ENCODE measurements at places on chromosomes 2 and 18. TPM values are rescaled to one million over a fixed set of nuclear protein-coding genes. Genes with fewer than 3 reads are reported as not detected.

The FAM237A gene
- not detected for polyA plus RNA-seq

The ILKAP gene
- polyA plus RNA-seq: 38.2 TPM

The PDIA6 gene
- polyA plus RNA-seq: 325 TPM

The UGT1A4 gene
- 0.05 TPM for polyA plus RNA-seq

The TMEM37 gene
- 3.3 TPM for polyA plus RNA-seq

DNA sequence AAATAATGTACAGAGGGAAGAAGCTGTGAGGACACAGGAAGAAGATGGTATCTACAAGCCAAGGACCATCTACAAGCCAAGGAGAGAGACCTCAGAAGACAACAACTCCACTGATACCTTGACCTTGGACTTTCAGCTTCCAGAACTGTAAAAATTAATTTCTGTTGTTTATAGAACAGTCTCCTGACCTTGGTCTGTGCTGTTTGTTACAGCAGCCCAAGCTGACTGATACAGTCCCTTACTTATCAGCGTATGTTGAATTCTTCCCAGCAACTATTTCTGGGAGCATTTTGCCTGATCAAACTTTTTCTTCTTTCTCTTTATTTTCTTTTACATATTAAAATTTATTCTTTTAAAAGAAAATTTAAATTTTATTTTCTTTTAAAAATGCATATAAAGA is 47.8 kb upstream of the IGFBP2 start:
- no peak for DNase-seq

- no peak for DNase-seq
These were observed 302.7 kb downstream of the CYP26B1 start for GRCh38 chr2:71844967-71845366.

DNA sequence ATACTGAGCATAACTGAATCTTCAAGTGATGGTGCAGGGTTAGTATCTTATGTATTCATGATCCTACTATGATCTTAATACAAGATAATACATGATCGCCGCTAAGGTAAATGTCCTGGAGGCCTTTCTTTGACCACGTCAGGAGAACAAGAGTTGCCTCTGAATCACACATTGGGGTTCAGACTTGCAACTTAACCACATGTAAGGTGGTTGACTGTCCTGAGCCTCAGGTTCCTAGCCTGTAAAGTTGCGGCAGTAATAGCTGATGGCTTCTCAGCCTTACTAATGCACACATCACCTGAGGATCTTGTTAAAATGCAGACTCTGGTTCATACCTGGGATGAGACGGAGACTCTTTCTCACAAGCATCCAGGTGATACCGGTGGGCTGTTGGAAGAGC is 112.5 kb downstream of the MGAT5 start:
- DNase-seq: no peak

DNA sequence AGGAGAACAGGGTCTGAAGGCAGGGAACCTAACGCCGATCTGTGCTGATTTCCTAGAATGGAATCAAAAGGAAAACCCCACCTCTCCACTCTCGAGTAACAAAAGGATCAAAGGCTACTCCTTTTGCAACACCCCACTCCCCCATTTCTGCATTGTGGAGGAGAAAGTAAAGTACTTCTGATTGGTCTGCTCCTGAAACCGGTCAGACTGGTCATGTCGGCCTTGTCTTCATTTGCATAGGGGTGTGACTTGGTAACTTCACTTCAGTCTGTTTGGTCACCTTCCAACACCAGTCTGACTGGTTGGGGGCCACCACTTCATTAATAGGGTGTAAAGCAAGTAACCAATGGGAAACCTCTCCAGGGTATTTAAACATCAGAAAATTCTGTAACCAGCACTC is 771.9 kb downstream of the ERBB4 start:
- no peak for DNase-seq

DNA sequence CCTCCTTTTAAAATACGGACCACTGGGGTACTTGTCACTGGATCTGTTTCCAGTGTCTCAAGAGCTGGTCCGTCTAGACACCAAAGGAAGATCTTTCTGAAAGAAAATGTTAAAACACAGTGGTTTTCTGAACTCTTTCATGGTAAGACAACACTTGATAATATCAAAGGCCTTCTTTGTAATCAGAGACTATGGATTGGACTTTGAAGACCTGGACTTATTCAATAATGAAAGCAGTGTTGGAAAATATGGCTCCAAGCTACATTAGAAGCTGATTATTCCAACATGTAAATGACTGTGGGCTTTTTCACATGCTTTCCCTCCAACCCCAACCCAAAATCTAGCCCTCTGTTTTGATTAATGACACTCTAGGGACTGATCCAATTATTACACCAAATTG is 329.4 kb upstream of the LYPD1 start:
- no peak for DNase-seq

DNA sequence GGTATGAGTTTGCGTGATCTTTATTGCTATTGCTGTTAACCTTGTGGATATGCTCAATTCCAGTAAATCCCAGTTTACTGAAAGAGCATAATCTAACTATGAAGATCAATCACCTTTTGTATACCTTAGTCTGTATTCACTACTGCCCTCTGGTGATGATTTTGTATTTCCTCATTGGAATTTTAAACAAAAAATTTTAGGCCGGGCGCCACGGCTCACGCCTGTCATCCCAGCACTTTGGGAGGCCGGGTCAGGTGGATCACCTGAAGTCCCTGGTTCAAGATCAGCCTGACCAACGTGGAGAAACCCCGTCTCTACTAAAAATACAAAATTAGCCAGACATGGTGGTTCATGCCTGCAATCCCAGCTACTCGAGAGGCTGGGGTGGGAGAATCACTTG is 5.1 kb downstream of the COMMD1 start:
- no peak for DNase-seq

- no peak for DNase-seq
These were observed 1.3 kb upstream of the ZNF516 start for GRCh38 chr18:76496194-76496890.

DNA sequence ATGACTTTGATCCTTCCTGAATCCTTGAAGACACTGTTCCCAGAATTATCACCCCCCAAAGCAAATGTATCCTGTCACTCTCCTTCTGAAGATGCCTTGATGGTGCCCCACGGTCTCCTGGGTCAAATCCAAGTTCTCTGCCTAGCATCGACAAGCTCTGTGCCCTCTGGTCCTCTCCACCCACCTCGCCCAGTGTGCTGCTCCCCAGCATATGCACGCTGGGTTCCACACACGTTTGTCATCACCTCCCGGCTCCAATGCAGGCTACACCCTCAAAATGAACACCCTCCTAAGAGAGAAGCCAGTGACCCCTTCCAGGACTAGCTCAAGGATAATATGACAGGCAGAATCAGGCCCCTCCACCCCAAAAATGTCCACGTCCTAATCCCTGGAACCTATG is 39.5 kb upstream of the CREG2 start:
- no peak for DNase-seq

Measured in A549 (cell line).